HFFc6 (cell line): ENCODE measurements at places on chromosomes 4 and X. TPM values are rescaled to one million over a fixed set of nuclear protein-coding genes. Genes with fewer than 3 reads are reported as not detected.

PHOX2B gene
- total RNA-seq: not detected in 3 replicates

GAR1 gene
- total RNA-seq: 20.6 to 31.2 TPM (median 26.7 TPM) in 3 replicates

GC gene
- total RNA-seq: not detected in 3 replicates

RBM46 gene
- not detected in 3 replicates for total RNA-seq

MAGEA8 gene
- total RNA-seq: not detected in 2 replicates

PRSS12 gene
- 53.2 to 87.8 TPM (median 70.6 TPM) in 3 replicates for total RNA-seq

HTT gene
- total RNA-seq: 45.7 to 52.0 TPM (median 51.7 TPM) in 3 replicates

HTRA3 gene
- total RNA-seq: 4.7 to 6.8 TPM (median 6.0 TPM) in 3 replicates

MAGEA6 gene
- 0.12 TPM in 1 of 3 replicates, not detected in the others for total RNA-seq

SYNPO2 gene
- 12.0 to 38.6 TPM (median 23.5 TPM) in 3 replicates for total RNA-seq

- DNase-seq: no peak
Observed at GRCh38 chr4:70367813-70368212, 7.3 kb downstream of the SMR3A start.

GRCh38 chr4:76449833-76450232, 14.8 kb downstream of the SHROOM3 start:
- DNase-seq: no peak

GRCh38 chrX:10744007-10744406, 123.6 kb upstream of the MID1 start:
- no peak for DNase-seq

DNA sequence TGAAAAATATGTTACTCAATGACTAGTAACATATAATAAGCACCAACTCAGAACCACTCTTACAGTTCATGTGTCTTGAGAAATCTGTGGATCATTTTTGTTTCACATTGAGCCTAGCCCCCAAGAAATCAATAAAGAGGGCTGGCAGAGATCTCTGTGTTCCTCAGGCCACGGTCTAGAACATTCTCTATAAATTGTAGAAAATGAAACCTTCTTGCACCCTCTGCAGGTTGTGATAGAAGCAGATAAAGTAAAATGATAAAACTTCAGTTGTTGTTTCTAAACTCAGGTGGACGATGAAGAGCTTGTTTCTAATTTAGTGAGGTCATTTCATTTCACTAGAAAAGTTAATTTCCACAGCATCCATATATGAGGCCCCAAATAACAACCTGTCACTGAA, 182.7 kb downstream of the KIT start:
- DNase-seq: no peak

DNA sequence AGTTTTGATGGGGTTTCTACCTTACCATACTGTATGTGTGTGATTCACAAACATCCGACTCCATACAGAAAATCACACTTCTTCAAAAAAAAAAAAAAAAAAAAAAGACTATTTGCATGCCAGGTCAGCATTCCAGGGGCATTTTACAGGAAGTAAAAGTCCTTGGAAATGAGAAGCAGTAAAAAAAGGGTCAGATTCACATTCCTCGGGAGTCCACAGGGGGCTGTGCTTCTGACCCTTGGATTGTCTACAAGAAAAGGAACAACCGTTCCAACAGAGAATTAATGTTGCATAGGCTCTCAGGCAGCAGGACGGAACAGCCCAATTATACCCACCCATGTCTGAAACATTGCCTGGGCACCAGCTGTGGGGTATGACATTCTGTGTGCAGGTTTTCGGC, 290.3 kb downstream of the LDB2 start:
- DNase-seq: peak; percentile 6

GRCh38 chrX:134000260-134001245, 15.2 kb upstream of the GPC3 start:
- DNase-seq: no peak

DNA sequence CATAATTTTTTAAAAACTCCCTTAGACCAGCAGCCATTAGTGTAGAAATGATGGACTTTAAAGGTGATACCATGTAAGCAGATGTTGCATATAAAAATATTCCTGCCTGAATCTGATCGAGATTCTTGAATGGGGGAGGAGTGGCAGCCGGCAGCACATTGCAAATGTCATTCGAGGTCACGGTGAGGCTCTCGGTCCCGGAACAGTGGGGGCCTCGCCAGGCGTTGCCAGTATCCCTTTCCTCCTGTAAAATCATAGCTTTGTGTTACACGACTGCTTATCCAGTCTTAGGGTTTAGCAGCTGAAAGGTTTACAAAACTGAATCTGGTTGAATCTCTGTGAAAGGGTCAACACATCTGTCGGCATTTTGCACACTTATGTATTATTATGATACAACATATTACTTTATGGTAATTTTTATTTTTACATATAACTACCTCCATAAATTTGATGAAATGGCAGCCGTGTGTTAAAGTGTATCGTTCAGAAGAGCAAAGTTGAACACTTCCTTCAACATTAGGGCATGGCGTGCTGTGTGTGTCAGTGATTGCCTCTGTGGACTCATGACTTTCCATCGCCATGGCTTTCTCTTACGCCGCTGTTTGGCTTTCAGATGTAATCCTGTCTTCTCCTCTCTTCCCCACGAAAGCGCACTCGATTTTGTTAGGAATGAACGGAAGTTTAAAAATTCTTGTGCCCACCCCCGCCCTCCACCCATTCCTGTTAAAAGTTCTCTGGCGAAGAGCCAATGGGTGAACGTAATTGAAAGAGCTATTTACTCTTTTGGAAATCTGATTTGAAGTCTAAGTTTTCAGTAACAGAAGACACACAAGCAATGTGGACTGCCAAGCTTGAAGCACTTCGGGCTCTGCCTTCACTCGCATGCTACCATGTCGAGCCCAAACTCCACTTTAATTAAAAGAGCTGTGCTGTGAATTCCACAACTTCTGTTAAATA, 114.8 kb downstream of the STOX2 start:
- DNase-seq: no peak

- peak; percentile 91 for DNase-seq
Observed at GRCh38 chr4:169968999-169969398, 57.2 kb downstream of the MFAP3L start.

DNA sequence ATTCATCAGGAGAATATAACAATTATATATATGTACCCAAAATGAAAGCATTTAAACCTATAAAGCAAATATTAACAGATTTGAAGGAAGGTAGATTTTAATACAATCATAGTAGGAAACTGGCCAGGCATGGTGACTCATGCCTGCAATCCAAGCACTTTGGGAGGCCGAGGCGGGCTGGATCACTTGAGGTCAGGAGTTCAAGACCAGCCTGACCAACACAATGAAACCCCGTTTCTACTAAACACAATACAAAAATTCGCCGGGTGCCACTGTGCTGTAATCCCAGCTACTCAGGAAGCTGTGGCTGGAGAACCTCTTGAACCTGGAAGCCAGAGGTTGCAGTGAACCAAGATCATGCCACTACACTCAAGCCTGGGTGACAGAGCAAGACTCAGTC, 118.3 kb downstream of the KCNIP4 start:
- no peak for DNase-seq

GRCh38 chrX:55709735-55710134, 7.8 kb upstream of the RRAGB start:
- no peak for DNase-seq

GRCh38 chrX:46125111-46125510, 420.1 kb downstream of the ZNF674 start:
- no peak for DNase-seq

DNA sequence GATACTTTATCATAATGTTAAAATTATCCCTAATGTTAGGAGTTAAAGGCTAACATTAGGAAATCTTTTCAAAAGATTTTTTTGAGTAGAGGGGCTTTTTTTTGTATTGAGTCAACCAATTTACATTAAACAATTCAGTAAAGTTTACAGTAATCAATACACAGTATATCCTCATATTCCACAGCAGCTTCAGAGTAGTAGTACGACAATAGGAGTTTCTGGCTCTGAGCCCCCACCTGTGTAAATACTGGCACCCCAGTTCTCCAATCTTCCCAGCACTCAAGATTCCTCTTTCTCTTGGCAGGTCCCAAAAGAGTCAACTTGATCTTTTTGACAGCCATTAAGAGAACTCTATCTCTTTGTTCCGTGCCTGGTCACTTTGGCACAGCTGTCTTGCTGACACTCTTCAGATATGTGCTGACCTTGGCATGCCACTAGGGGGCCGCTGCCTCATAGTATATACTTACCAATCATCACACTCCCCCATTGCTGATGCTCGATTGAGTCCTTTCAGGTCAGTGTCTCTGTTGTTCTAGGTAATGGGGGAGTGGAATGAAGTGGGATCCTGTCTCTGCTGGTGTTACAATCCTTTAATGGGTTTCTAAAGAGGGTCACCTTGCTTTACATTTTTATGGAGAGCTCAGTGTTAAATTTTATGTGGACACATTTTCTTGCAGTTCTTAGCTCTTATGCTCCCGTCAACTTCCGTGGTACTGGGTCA, 19.5 kb upstream of the CCNI start:
- DNase-seq: peak; percentile 56

- DNase-seq: peak; percentile 53
Observed at GRCh38 chr4:7546809-7547367, 112.2 kb upstream of the PSAPL1 start.

DNA sequence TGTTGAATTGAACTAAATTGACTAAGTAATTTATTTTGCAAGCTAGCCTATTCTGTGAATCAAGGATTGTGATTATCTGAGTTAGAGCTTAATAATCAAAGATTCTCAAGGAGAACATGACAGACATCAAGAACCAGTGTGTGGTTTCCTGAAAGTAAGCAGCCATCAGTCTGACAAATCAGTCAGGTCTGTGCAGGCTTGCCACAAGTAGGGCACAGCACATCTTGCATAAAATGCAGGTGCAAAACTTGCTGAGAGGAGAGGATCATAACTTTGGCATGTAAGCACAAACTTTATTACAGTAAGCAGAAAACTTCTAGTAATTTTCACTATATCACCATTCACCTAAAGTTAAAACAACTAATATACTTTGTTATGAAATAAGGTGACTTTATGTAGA, 22.5 kb downstream of the FAM241A start:
- no peak for DNase-seq

GRCh38 chrX:148080593-148080992, 99.5 kb downstream of the FMR1NB start:
- no peak for DNase-seq

DNA sequence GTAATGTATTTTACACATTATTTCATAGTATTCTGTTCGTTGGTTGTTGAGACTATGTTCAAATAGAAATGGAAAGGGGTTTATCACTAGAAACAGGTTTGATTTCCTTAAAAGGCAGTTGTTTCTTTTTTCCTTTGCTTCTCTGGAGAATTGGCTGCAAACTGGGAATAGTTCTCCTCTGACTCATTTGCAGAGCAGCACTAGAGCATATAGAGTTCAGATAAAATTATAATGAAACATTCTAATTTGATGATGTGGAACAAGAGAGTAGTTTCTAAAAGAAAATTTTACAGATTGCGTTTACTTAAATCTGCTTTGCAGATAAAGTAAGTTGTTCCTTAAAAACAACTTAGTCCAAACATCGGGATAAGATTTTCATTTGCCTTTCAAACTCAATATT, 29.7 kb downstream of the SYNPO2 start:
- peak; percentile 79 for DNase-seq

DNA sequence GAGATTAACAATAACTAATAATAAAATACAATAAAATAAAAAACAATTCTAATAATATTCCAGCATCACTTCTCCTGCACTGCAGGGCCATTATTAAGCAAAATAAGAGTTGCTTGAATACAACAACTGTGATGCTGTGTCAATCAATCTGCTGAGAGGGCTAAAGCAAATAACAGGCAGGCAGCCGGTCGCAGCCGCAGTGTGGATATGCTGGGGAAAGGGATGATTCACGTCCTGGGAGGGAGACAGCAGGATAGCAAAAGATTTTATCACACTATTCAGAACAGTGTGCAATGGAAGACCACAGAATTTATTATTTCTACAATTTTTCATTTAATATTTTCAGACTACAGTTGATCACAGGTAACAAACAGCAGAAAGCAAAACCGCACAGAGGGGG, 76.5 kb upstream of the SMARCAD1 start:
- DNase-seq: no peak

GRCh38 chr4:108036213-108036612, 46.5 kb downstream of the HADH start:
- DNase-seq: no peak

DNA sequence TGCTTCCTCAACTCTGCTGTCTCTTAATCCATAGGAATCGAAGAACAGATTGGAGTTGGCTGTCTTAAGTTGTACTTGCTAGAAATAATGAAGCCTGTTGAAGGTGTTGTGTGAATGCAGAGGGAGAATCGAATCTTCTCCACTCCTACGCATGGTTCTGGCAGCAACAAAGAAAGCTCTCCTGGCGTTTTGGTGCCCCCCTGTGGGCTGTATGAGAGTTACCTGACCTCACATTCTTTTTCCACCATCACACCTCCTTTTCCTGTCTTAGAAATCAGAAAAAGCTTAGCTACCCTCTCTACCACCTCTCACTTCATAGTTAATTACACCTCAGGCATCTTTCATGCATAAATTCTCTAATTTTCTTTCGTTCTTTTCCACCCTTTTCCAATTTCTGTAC, 16.3 kb downstream of the KLF8 start:
- peak; percentile 6 for DNase-seq

DNA sequence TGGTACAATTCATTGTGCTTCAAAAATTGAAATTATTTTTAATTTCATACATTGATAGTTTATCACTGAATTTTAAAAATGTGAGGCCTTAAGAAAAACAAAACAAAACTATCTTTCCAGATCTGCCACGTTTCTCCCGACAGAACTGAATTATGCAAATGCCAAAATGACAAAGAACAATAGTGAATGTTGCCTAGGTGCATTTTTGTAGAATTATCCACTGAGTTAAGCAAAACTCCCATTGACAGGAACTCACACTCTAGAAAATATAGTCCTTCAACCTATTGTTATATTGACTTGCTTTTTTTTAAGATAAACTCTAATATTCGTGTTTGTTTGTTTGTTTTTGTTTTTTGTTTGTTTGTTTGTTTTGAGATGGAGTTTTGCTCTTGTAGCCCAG, 6.5 kb downstream of the PCGF3 start:
- DNase-seq: no peak

GRCh38 chr4:23333946-23334878, 555.6 kb downstream of the PPARGC1A start:
- no peak for DNase-seq

DNA sequence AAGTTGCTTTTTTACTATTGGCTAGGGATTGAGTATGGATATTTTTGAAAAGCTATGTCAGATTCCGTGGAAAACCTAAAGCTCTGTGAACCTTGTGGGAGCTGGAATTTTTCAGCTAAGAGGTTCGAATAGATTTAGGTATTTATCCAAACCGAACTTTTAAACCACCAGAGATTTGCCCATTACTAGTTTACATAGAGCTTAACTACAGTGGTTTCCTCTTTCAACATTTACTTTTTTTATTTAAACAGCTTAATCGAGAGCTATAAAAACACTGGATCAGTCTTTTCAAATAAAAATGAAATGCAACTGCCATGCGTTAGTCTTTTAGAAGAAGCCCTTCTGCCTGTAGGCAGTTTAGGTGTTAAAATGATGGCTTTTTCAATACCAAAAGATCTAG, 377.0 kb downstream of the RPA4 start:
- DNase-seq: no peak

GRCh38 chr4:116243431-116243830, 841.9 kb downstream of the TRAM1L1 start:
- no peak for DNase-seq

- peak; percentile 80 for DNase-seq
Observed at GRCh38 chr4:155758481-155759371, at the start of gene GUCY1B1. TSS of gene GUCY1B1 (plus strand) at chr4:155759021. CDS start at chr4:155759141, 120 bp downstream.
